ENCODE measurements at places on chromosomes 6 and 20.

DNA sequence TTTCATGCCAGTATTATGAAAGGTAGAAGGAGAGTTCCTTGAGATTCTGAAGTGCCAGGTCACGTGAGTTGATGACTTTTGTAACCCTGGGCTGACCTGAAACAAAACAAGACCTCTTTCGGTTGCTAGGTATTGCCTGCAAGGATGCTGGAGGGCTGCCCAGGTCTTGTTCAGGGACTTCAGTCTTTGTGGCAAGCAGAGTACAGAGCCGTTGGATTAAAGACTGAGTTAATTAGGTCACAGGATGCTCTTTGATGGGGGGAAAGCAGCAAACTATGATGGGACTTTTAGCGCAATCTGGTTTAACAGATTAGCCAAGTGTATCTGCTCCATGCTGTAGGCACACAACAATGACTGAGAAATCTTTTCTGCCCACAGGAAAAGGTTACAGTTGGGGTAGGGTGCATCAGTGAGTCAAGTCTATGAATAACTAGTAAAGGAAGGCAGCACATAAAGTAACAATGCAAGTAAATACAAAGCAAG is 12.8 kb upstream of the ELOVL5 start:
- peak; percentile 66 for DNase-seq

GRCh38 chr6:160102956-160103824 is 18.4 kb upstream of the SLC22A1 start:
- no peak for DNase-seq

- DNase-seq, result no peak
Observed at GRCh38 chr6:69465866-69466265, 330.9 kb downstream of the LMBRD1 start.

DNA sequence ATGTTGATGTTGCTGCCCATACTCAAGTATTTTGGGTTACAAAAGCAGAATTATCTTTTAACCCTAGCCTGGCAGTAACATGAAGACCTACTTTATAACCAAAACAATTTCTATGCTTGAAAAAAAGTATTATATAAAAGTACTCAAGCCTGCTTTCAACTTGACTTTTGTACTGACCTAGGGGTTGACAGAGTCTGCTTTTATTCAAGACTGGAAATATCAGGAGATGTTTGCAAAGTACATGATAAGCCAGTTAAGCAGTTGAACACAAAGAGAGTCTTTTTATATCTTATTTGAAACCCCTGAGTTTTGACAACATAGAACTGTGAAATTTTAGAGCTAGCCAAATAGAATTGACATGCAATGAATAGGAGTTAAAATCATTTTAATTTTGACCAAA is 159.8 kb downstream of the KCNQ5 start:
- no peak for DNase-seq

DNA sequence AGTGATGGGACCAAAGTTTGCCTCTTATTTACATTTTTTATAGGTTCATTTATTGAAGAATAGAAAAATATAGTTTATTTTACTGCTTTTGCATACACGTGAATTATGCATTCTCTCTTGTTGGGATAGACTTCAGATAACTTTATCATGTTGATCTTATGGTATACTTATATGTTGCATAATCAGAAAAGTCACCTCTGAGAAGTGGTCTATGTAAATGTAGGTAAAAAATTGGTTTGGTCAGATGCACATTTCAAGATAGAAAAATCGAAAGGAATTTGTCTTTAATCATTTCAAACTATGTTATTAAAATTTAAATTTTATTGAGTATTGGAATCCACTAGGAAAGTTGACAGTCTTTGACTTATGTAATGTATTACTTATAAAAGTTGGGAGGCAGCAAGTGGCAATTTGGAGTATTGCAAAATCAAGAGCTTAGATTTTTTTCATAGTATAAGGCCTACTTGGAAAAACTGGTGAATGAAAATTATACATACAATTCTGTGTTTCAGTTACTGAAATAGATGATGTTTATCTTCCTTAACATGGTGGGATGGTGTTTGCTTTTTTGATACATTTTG is 2.4 kb downstream of the PHF3 start:
- no peak for DNase-seq

GRCh38 chr20:52209154-52209571 is 17.6 kb upstream of the ZFP64 start:
- no peak for DNase-seq

- no peak for DNase-seq
Observed at GRCh38 chr20:16501301-16501700, 71.9 kb downstream of the KIF16B start.

DNA sequence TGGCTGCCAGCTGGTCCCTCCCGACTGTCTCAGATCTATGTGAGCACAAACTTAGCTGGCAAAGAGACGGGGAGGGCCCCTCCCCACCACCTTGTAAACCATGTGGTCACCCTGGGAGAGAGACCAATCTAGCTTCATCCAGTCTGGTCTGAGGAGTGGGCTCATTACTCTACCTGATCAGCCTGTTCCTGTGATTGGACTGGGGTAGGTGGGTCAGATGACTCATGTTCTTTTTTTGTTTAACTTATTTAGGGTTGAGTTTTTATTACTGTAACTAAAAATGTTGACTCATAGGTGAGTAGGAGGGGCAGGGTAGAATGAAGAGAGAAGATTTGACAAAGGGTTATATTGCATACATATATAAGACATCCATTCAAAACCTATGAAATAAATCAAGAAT is 4.7 kb downstream of the GSTA4 start:
- DNase-seq, result no peak

GRCh38 chr20:41169162-41169690 is 31.9 kb downstream of the PLCG1 start:
- peak; percentile 13 for DNase-seq

- no peak for DNase-seq
Observed at GRCh38 chr6:10054672-10055071, 360.2 kb downstream of the TFAP2A start.

GRCh38 chr6:18509871-18510643 is 122.9 kb downstream of the RNF144B start:
- no peak for DNase-seq

- no peak for DNase-seq
Observed at GRCh38 chr6:161265975-161266374, 7.9 kb downstream of the AGPAT4 start.

DNA sequence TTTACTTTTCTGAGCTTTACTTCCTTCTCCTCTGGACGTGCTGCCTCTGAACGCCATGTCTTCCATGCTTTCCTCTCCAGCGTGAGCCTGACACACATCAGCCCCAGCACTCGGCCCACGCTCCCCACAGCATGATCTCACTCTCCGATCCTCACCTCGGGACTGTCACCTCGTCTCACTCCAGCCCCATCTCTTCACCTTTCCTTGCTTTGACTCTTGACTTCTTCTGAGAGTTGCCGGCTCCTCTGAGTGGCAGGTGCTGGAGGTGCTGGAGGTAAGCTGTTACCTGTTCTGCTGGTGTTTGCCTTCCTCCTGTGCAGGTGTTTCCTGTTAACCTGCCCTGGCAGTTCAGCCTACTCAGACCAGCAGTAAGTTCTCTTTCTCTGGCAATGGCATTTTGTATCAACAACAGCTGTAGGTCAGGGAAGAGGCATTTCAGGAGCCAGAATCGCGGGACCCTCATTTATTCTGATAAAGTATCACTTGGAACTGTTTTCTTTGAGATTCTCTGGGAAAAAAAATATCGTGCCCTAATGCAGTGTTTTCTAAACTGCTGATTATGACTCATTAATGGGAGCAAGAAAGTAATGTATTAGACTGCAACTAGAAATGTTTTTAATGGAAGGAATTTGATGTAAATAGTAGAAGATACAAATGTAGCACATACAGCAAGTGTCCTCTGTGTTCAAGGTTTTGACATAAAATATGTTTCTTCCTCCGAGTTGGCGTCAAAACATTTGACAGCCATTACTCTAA is 106.5 kb downstream of the ARID1B start:
- DNase-seq, result no peak

GRCh38 chr6:37866590-37867507 is 47.3 kb downstream of the ZFAND3 start:
- DNase-seq, result no peak

DNA sequence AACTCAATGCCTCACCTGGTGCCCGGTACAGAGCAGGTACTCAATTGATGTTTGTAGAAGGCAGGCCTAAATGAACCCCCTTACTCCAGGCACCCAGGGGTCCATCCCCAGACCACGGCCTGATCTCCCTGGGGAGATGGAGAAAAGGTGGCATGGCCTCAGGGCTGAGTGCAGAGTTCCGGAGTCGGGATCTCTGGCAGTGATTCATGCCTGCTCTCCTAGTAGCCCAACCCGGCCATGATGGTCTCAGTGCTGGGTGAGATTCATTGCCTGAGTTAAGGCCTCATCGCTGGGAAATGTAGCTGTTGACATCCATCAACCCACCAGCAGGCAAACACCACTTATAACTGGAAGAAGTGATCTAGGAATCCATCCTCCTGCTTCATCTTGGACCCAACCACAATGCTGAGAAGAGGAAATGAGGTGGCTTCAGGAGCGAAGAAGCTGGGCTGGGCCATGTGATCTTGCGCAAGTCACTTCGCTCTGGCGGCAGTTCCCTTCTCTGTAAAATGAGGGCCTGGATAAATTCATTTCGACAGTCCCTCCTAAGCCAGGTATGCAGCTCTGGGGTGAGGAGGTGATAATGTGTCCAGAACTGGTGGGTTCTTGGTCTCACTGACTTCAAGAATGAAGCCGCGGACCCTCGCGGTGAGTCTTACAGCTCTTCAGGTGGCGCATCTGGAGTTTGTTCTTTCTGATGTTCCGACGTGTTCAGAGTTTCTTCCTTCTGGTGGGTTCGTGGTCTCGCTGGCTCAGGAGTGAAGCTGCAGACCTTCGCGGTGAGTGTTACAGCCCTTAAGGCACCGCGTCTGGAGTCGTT is 24.7 kb downstream of the ETV7 start:
- no peak for DNase-seq

DNA sequence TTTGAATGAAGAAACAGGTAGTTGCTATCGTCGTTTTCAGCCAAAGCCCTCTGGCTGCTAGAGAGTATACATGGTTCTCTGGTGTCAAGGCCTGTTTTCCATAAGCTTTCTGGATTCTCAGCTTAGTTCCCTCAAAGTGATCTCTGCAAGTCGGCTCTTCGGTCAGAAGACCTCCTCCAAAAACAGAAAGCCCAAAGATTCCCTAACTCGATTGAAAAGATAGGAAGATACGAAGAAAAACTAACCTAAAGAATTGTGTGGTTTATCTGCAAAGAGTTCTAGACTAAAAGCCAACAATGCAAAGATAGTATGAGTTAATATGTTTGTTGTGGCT is 545 bp upstream of the ASCC3 start:
- DNase-seq, result no peak

DNA sequence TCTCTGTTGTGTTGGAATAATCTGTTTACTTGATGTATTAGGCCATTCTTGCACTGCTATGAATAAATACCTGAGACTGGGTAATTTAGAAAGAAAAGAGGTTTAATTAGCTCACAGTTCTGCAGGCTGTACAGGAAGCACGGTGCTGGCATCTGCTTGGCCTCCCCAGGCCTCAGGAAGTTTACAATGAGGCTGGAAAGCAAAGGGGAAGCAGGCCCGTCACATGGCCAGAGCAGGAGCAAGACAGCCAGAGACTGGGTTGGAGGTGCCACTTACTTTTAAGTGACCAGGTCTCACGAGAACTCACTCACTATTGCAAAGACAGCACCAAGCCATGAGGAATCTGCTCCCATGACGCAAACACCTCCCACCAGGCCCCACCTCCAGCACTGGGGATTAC is 50.6 kb upstream of the FUCA2 start:
- no peak for DNase-seq

GRCh38 chr6:118574051-118574865 is 26.2 kb downstream of the PLN start:
- no peak for DNase-seq
